ENCODE measurements at places on chromosomes 2 and 18.
A peak's percentile ranks its signal among the peaks of the same experiment; 100 is the strongest.

DNA sequence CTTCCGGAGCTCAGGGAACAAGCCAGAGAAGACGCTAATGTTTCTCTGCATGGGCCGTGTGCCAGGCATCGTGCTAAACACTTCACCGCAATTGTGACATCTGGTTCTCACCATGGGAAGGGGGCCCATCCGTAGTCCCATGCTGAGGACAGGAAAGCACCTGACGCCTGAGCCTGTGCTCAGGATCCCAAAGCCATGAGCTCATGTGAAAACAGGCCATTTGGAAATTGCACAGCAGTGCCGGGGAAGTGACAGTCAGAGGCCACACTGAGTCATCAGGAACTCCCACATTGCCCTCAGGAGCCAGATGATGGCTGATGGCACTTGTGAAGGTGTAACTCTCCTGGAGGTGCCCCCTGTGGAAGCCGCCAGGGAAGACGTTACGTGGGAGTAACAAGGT lies 141.0 kb downstream of the INHBB start:
- peak; percentile 40 for DNase-seq

- DNase-seq = peak; percentile 45
Observed at GRCh38 chr18:63953811-63954210, 4.7 kb downstream of the HMSD start.

GRCh38 chr18:34098109-34098508 lies 126.6 kb downstream of the NOL4 start:
- DNase-seq = no peak

DNA sequence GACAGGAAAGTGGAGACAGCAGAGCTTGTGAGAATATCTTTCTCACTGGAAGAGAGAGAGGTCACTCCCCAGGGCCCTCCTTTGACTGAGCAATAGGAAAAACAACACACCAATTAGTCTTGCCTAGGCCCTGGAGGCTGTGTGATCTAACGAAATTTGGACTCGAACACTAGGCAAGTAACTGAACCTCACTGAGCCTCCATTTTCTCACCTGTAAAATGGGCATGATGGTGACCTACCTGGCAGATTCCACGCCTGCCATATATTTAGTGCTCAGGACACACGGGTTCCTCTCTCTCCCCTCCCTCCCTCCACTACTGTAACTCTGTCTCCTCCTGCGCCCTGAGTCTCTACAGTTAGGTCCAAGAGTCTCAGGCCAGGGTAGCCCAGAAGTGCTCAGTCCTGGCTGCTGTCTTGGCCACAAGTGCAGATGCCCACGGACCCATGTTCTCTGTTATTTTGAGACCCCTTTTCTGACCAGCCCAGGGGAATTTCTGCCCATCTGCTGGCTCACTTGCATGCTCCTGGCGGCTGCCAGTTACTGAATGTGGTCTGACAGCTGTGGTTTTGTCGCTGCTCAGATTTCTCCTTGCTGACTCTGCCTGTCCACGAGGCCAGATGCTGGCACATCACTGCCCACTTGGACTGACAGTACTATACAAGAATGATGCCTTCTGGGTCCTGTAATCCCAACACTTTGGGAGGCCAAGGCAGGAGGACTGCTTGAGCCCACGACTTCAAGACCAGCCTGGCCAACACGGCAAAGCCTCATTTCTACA lies 9.6 kb upstream of the GIGYF2 start:
- no peak for DNase-seq

DNA sequence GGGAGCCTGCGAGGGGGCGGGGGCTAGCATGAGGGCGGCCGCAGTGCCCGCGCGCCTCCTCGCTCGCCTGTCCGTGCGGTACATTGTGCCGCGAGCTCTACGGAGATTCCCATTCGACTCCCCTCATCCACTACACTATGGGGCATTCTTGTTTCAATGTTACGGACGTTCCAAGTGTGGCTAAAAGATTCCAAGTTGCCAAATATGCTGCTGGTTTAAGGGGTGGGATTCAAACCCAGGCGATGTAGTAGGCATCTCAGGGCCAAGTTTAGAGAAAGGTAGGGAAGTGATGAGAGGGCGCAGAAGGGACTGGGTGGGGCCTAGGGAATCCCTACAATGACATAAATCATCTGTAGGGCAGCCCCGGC lies 10.0 kb upstream of the CRYBA2 start:
- DNase-seq = no peak

DNA sequence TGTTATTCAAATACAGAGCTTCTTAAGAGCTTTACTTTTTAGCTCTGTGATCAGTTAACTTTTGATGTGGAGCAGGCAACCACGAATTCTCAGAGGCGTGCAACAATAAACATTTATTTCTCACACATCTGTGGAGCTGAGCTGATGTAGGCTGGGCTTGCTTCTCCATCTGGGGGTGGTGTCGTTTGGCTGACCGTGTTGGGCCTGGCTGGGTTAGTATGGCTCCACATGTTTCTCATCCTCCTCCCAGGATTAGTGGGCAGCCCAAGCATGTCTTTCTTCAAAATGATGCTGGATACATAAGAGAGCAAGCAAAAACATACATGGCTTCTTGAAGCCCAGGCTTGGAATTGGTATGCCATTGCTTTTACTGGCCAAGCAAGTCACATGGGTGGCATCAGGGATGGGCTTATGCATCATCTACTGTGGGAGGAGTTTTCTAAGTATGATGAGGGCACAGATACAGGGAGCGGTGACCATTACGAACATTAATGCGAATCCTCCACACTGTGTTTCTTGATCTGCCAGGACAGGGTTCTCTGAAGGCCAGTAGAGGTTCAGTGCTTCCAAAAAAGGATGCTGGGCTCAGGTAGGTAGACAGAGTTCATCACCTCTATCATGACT lies 157.0 kb upstream of the TNP1 start:
- peak; percentile 3 for DNase-seq
